ENCODE measurements at places on chromosomes 1 and 21.
A peak's percentile ranks its signal among the peaks of the same experiment; 100 is the strongest.

GRCh38 chr1:184940226-184940625 lies 34.1 kb downstream of the NIBAN1 start:
- DNase-seq, result no peak

GRCh38 chr1:77038000-77038399 lies 170.7 kb downstream of the ST6GALNAC5 start:
- no peak for DNase-seq

GRCh38 chr1:3945916-3946840 lies 46.1 kb upstream of the C1orf174 start:
- DNase-seq, result no peak

DNA sequence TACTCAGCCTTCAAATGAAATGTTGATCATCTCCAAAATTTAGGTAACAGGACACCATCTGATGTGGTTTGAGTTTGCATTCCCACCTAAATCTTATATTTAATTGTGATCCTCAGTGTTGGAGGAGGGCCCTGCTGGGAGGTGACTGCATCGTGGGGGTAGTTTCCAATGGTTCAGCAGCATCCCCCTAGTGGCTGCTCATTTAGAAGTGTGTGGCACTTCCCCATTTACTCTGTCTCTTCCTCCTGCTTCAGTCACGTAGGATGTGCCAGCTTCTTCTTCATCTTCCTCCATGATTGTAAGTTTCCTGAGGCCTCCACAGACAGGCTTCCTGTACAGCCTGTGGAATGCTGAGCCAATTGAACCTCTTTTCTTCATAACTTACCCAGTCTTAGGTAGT lies 731.2 kb downstream of the USP25 start:
- no peak for DNase-seq

- DNase-seq, result no peak
These were observed 43.2 kb downstream of the DNM3 start for GRCh38 chr1:171884475-171884874.

DNA sequence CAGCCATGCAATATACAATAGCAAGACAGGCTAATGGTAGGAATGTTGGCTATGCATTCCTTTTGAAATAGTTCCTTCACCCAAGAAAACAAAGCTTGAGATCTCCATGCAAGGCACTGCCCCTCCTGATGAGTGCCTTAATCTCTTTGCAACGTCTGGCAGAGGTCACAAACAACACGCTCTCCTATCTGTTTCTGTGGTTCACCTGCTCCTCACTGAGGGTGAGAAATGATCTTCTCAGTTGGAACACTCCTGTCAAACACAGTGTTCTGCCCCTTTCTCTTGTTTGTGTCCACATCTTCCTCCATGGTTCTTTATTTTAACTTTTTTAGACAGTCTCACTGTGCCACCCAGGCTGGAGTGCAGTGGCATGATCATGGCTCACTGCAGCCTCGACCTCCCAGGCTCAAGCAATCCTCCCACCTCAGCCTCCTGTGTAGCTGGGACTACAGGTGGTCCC lies 21.2 kb upstream of the XPR1 start:
- DNase-seq, result no peak

DNA sequence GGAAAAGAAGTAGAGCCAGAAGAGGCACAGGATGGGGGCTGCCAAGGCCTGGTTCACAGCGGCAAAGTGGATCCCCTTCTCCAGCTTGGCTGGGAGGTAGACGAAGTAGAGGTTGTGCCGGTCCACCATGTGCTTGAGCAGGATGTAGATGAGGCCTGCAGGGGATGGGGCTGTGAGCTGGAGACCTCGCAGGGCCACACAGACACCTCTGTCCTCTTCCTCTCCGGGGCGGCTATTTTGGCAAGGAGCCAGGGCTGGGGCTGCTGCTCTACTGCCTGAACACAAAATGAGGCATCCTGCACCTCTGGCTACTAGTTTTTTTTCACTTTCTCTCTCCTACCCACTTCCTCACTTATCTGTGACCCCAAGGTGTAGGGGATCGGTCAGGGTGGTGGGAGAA lies 32.3 kb downstream of the TMEM63A start:
- DNase-seq, result no peak

GRCh38 chr1:116763787-116764465 lies 9.7 kb downstream of the CD2 start:
- DNase-seq, result no peak

DNA sequence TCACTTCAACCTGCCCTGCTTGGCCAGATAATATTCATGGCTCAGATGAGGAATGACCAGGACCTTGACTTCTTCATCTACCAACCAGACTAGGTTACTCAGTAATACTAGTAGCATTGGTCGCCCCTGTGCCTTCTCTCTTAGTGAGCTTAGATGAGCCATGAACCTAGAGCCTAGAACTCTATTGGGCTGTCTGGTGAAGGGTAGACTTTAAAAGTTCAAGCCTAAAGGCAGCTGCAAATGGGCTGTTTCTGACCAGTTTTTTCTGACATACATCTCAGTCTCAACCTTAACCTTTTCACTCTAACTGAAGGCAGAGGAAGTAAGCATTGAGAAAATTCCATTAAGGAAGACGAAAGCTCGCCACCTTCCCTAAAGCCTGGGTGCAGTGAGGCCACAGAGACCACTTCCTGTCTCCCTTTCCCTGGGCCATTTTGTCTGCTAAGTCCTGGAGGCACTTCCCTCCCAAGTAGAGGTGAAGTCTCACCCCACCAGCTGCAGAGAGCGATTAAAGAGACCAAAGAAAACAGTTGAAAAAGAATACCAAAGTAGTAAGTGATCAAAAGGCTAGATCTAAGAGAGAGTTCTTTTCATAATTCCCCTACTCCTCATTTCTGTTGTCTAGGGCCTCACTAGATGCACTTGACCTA lies 53.3 kb downstream of the MTR start:
- DNase-seq, result no peak

GRCh38 chr1:204742676-204743251 lies 57.2 kb upstream of the LRRN2 start:
- DNase-seq, result no peak

GRCh38 chr1:214848101-214848500 lies 234.4 kb upstream of the KCNK2 start:
- DNase-seq, result no peak

DNA sequence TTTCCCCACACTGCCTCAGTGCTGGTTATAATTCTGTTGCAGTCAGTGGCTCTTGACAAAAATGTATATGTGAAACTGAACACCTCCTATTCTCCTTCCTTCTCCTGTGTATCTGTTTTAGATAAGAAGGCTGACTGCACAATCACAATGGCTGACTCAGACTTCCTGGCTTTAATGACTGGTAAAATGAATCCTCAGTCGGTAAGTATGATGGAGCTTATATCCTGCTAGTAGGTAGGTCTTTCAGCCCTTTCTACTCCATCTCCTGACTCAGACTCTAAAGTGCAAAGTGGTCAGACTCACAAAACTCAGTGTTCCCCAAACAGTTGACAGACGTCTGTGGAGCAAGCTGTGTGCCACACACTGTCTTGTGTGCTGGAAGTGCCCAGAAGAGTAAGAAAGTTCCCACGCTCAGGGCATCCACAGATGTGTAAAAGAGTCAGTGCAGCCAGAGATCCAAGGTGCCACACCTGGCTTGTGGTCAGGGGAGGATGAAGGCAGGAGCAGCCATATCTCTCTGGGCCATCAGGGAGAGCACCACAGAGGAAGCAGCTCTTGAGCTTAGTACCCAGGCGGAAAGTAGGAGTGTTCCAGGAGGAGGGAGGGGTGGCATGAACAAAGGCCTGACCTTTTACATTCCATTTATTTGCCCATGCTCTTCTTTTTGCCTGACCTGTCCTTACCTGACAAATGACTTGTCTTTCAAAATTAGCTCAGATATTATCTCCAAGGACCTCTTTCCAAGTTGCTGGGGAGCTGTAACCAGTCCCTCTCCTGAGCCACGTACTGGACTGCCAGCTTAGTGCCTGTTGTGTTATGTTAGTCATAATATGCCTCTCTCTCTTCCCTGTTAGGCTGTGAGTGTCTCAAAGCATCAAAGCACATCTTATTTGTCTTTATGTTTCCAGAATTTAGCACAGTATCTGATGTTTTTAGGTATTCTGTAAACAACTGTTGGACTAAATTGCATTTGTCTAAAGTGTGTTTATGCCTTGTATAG lies 14.0 kb upstream of the PODN start:
- DNase-seq, result no peak

DNA sequence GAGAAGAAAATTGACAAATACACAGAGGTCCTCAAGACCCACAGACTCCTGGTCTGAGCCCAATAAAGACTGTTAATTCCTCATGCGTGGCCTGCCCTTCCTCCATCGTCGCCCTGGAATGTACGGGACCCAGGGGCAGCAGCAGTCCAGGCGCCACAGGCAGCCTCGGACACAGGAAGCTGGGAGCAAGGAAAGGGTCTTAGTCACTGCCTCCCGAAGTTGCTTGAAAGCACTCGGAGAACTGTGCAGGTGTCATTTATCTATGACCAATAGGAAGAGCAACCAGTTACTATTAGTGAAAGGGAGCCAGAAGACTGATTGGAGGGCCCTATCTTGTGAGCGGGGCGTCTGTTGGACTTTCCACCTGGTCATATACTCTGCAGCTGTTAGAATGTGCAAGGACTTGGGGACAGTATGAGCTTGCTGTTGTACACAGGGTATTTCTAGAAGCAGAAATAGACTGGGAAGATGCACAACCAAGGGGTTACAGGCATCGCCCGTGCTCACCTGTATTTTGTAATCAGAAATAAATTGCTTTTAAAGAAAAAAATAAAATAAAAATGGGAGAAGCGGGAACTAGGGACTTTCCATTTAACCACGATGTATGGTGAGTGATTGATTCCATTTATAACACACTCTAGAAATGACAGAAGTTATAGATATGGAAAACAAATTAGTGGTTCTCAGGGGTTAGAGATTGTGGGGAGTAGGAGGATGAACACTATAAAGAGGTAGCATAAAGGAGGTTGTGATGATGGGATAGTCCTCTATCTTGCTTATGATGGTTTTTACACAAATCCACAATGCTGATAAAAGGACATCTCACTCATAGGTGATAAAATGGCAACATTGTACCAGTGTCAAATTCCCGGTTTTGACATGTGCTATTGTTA lies 244.7 kb downstream of the MRPL39 start:
- no peak for DNase-seq

DNA sequence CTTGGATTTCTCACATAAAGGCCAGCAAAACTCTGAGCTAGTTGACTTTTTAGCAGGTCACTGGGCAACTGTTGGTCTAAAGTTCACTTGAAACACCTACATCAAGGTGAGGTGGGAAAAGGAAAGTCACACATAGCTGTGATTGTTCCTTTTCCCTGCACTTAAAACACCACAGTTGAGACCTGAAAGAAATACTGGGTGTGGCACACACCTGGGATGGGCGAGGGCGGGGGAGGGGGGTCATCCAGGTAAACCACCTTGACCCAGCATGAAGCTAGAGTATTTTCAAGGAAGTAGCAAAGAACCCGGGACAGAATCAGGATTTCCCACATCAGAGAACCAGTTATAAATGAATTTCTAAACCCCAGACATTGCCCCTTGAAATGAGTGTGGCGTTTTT lies 26.4 kb downstream of the ZNF697 start:
- DNase-seq, result no peak

GRCh38 chr1:224116131-224116530 lies 2.2 kb downstream of the FBXO28 start:
- DNase-seq, result peak; percentile 35

DNA sequence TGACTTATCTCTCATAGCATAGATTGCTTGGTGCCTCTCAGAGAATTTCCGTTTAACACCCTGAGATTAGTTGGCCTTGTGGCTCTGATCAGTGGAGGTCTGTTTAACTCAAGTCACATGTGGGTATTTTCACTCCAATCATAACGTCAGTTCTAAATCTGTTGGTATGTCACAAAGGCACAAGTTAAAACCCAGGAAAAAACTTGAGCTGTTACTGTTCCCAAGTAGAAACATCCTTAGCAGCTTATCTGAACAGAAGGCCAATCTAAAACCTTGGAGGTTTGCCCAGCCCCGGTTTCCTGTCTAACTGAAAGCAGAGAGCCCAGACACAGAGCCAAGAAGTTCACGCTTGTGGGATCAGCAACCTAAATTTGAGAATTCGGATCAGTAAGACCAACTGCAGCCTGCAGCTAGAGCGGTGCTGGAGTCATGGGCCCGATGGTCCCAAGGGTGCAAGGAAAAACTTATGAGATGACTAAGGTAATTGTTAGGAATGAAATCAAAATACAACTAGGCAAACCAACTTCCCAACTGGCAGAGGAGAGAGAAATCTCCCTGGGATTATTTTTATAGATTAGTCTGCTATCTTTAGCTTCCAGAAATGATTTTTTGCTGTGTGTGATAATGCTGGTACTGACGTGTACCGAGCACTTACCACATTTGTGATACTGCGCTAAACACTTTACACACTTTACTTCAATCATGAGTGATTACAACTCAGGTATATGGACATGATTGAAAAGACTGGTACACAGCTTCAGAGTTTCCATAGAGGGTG lies 90.2 kb upstream of the C1orf21 start:
- no peak for DNase-seq

DNA sequence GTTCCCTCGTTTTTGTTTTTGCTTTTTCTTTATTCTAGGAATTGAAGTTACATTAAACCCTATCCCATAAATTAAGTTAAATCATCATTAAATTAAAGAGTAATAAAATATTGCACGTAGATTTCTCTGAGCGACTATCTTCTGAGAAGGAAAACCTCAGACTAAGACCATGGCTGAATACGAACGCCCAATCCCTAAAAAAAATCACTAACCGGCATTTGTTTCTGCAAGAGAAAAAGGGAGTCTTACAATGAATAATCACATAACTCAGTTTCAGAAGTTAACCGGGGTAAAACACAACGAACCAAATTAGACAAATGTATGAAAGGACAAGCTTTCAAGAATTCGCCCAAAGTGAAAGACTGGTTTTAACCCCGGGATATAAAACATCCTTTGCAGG lies 1.3 kb downstream of the PIK3R3 start:
- DNase-seq, result no peak

- DNase-seq, result peak; percentile 94
These were observed 17.3 kb downstream of the SLAMF1 start for GRCh38 chr1:160629286-160630210.

DNA sequence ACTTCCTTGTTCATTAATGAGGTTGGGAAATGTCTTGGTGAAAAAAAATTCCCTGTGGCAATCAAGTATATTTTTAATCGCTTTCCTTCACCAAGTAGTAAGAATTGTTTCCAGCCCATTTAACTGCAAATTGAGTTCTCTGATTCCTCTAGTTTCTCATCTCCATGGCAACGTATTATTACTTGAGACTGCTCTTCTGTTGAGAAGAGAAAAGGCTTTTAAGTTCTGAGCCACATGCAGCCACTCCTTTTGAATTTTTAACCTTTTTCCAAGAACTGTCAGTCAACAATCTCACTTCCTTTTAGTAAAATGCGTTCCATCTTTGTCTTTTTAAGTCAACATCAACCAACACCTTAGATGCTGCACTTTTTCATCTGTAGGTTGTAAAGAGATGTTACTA lies 75.7 kb upstream of the KIAA1614 start:
- DNase-seq, result no peak

DNA sequence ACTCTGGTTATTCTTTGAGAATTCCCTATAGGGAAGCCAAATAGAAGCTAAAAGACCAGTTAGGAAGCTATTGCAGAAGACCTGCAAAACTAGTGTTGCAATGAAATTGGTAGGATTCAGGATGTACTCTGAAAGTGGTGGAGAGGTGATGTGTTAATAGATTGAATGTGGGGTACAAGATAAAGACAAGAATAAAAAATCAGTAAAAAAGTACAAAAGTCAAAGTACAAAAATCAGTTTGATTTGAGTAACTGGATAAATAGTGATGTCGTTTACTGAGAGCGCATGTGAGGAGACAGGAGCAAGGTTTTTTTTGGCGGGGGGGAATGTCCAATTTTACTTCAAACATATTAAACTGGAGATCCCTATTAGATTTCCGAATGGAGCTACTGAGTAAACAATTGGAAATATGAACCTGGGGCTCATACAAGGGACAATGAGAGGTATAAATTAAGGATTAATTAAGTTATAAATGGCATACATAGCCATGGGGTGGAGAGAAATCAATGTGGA lies 2.5 kb upstream of the DCAF8 start:
- no peak for DNase-seq
